ENCODE measurements at places on chromosomes 2 and 18. TPM values are rescaled to one million over a fixed set of nuclear protein-coding genes. Genes with fewer than 3 reads are reported as not detected.

Gene UGT1A3
- total RNA-seq = not detected

Gene SPOPL
- 10.7 TPM for total RNA-seq

Gene OR6B2
- total RNA-seq = not detected

GRCh38 chr2:98713332-98714015 is 17.5 kb downstream of the MGAT4A start:
- no peak overlapping the region for H3K4me3 ChIP-seq
- no peak for DNase-seq
- peaks cover 66% of the 10 kb centered on the region for H3K4me1 ChIP-seq
- H3K27me3 ChIP-seq = no peaks in the 10 kb centered on the region

GRCh38 chr2:138948070-138948539 is 167.9 kb upstream of the NXPH2 start:
- no peak for DNase-seq
- no peaks in the 10 kb centered on the region for H3K27me3 ChIP-seq
- H3K27ac ChIP-seq = no peak overlapping the region
- H3K4me1 ChIP-seq = no peaks in the 10 kb centered on the region

DNA sequence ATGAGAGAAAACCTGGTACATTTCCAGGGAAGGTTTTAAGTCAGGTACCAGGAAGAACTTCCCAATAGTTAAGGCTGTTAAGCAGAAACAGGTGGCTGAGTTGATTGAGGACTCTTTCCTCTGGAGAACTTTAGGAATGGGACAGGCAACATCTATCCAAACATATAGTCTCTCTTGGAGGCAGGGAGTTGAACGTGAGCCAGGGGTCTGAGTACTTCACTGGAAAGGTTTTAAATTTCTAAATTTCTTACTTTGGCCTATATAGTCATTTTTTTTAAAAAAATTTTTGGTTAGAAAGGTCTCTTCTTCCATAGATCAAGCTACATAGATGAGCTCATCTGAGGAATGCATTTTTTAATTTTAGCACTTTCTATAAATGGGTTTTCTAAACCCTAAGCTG is 261.4 kb upstream of the TCF4 start:
- DNase-seq = no peak
- H3K4me1 ChIP-seq = no peaks in the 10 kb centered on the region
- H3K27me3 ChIP-seq = no peaks in the 10 kb centered on the region
- H3K36me3 ChIP-seq = no peaks in the 10 kb centered on the region
- no peak overlapping the region for H3K27ac ChIP-seq

GRCh38 chr18:10965119-10965518 is 184.2 kb downstream of the PIEZO2 start:
- H3K36me3 ChIP-seq = no peaks in the 10 kb centered on the region
- no peak overlapping the region for H3K27ac ChIP-seq
- H3K4me1 ChIP-seq = no peaks in the 10 kb centered on the region
- no peak overlapping the region for H3K4me3 ChIP-seq

DNA sequence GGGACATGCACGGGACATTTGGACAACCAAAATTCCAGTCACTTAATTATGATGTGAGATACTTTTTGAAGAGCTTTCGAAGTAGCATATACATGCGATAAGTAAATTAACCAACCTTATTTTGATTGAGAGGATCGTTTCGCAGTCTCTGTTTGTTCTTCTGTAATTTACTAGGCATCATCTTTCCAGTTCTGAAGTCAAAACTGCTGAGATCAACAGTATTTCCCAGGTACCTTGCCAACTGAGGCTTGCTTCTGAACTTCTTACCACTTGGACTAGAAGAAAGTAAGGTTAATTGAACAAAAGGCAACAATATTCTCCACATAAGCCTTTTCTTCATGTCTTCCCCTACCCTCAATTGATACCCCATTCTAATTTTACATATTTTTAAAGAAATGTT is 19.6 kb downstream of the MBD2 start:
- DNase-seq = no peak
- no peaks in the 10 kb centered on the region for H3K27me3 ChIP-seq
- no peak overlapping the region for H3K4me3 ChIP-seq
- peaks cover 20% of the 10 kb centered on the region for H3K36me3 ChIP-seq
- peaks cover 15% of the 10 kb centered on the region for H3K4me1 ChIP-seq
- no peak overlapping the region for H3K27ac ChIP-seq

GRCh38 chr18:25434745-25435144 is 82.8 kb upstream of the ZNF521 start:
- DNase-seq = no peak
- H3K27ac ChIP-seq = no peak overlapping the region
- H3K36me3 ChIP-seq = no peaks in the 10 kb centered on the region
- H3K4me3 ChIP-seq = no peak overlapping the region
- no peaks in the 10 kb centered on the region for H3K27me3 ChIP-seq
- H3K4me1 ChIP-seq = no peaks in the 10 kb centered on the region

DNA sequence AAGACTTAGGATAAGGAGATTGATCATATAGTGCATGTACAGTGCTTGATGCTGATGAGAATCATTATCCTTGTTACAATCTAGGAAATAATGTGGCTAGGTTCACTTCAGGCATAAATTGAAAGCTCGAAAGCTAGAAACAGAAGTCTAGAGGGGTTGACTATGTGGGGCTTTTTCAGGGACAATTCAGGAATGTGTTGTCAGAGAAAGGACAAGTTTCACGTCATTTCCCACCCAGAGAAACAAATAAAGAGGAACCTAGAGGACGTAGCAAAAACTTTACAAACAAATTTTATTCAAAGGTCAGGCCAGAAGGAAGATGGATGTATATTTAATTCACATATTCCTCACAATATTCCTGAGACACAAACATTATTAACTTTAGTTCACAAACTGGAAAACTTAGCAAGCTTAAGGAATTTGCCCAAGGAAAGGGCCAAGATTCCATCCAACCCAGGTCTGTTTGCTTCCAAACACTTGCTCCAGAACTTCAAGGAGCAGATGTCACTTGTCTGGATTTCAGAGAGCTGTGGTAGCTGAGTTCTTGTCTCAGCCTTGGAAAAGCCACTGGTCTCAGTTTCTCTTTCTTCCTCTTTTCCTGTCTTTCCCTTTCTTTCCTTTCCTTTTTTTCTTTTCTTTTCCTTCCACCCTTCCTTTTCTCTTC is 7.4 kb downstream of the CYRIA start:
- peaks cover 4% of the 10 kb centered on the region for H3K4me1 ChIP-seq
- H3K4me3 ChIP-seq = no peak overlapping the region
- no peak for DNase-seq
- no peak overlapping the region for H3K27ac ChIP-seq
- H3K36me3 ChIP-seq = no peaks in the 10 kb centered on the region

- H3K4me1 ChIP-seq = peaks cover 6% of the 10 kb centered on the region
- no peaks in the 10 kb centered on the region for H3K36me3 ChIP-seq
- no peaks in the 10 kb centered on the region for H3K27me3 ChIP-seq
- DNase-seq = no peak
- H3K4me3 ChIP-seq = no peak overlapping the region
- no peak overlapping the region for H3K27ac ChIP-seq
Observed at GRCh38 chr2:43478412-43479086, 117.3 kb downstream of the THADA start.

GRCh38 chr2:226429476-226429875 is 370.1 kb downstream of the IRS1 start:
- DNase-seq = no peak
- H3K4me1 ChIP-seq = no peaks in the 10 kb centered on the region
- no peaks in the 10 kb centered on the region for H3K27me3 ChIP-seq
- H3K4me3 ChIP-seq = no peak overlapping the region
- no peak overlapping the region for H3K27ac ChIP-seq

DNA sequence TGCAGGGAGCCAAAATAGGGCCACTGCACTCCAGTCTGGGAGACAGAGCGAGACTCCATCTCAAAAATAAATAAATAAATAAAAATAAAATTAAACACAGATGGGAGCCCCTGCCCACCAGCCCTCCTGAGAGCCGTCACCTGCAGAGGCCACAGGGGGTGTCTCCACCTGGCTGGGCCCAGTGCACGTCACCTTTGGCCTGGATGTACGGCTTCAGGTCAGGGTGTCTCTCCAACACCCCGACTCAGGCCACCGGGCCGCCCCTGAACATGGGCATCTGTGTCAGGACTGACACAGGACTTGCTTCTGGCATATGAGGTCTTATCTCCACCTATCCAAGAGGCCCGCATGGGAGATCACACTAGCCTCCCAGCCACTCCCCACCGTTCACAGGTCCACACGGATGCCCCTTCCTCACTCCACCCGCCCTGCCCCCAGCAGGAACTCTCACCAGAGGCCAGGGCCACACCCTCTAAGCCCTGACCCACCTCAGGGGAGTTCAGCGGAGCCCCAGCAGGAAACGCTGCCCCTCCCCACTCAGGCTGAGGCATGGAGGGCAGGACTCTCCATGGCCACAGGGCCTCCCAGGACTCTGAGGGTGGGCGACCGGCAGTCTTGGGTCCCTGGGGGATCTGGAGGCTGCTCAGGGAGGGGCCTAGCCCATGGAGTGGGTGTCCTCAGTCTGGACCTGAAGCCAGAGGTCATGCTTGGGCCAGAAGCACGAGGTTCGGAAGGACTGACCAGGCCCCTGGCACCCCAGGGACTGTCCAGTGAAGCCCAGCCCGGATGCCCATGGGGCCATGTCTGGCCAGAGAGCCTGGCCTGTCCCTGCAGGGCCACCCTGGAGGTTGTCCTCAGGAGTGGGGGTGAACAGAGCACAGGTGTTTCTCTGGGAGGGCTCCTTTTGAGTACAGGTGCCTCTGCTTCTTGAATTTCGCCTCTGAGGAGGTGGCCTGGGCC is 1.6 kb upstream of the CROCC2 start:
- no peaks in the 10 kb centered on the region for H3K36me3 ChIP-seq
- H3K4me1 ChIP-seq = no peaks in the 10 kb centered on the region
- H3K27ac ChIP-seq = no peak overlapping the region
- DNase-seq = no peak
- no peak overlapping the region for H3K4me3 ChIP-seq

DNA sequence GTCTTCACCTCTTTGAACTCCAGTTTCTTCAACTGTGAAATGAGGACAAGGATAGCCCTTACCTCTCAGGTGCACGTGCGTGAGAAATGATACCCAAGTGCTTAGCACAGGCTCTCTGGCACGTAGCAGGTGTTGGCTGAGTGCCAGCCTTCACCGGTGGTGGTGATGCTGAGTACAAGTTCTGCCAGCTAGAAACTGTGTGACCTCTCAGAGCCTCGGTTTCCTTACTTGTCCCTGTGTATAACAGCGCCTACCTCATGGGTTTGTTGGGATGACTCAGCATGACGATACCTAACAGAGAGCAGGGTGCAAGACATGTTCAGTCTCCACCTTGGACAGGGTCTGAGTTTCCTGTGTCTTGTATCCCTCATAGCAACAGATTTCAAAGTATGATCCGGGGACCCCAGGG is 205.1 kb downstream of the TNS1 start:
- H3K36me3 ChIP-seq = no peaks in the 10 kb centered on the region
- H3K4me3 ChIP-seq = no peak overlapping the region
- H3K27me3 ChIP-seq = no peaks in the 10 kb centered on the region
- no peak for DNase-seq

DNA sequence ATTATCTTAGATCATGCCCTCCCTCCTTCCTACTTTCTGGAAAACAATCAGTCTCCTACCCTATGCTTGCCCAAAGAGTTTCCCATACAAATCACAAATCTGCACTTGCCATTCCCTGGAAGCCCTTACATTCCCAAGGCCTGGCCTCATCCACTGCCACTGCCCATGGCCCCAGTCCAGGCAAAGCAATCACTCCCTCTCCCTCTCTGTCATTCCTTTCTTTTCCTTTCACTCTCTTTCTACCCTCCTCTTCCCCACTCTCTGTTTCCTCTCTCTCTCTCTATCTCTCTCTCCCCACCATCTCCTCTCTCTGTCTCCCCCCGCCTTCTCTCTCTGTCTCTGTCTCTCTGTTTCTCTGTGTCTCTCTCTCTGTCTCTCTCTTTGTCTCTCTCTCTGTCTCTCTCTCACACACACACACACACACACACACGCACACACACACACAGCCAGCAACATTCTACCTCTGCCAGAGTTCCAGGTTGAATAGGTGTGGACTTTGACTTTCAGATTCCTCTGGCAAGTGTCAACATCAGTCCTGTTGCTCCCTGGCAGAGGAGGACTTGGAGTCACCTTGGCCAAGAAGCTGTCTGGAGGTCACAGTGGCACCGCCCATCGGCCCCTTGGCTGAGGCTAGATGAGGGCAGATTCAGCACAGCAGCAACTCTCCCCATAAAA is 43.7 kb upstream of the NAT8 start:
- no peak overlapping the region for H3K27ac ChIP-seq
- no peak overlapping the region for H3K4me3 ChIP-seq
- no peaks in the 10 kb centered on the region for H3K4me1 ChIP-seq
- no peaks in the 10 kb centered on the region for H3K27me3 ChIP-seq

- no peak for DNase-seq
- H3K27me3 ChIP-seq = no peaks in the 10 kb centered on the region
- no peak overlapping the region for H3K27ac ChIP-seq
- H3K4me1 ChIP-seq = no peaks in the 10 kb centered on the region
Observed at GRCh38 chr2:210086292-210086691, 83.9 kb downstream of the RPE start.

- H3K27me3 ChIP-seq = no peaks in the 10 kb centered on the region
- no peaks in the 10 kb centered on the region for H3K36me3 ChIP-seq
- DNase-seq = no peak
- no peaks in the 10 kb centered on the region for H3K4me1 ChIP-seq
- no peak overlapping the region for H3K27ac ChIP-seq
Observed at GRCh38 chr18:12005538-12006487, 24.5 kb downstream of the IMPA2 start.

Measured in naive thymus-derived CD4-positive, alpha-beta T cell (primary cell).